ENCODE measurements at places on chromosomes 16 and 17.

DNA sequence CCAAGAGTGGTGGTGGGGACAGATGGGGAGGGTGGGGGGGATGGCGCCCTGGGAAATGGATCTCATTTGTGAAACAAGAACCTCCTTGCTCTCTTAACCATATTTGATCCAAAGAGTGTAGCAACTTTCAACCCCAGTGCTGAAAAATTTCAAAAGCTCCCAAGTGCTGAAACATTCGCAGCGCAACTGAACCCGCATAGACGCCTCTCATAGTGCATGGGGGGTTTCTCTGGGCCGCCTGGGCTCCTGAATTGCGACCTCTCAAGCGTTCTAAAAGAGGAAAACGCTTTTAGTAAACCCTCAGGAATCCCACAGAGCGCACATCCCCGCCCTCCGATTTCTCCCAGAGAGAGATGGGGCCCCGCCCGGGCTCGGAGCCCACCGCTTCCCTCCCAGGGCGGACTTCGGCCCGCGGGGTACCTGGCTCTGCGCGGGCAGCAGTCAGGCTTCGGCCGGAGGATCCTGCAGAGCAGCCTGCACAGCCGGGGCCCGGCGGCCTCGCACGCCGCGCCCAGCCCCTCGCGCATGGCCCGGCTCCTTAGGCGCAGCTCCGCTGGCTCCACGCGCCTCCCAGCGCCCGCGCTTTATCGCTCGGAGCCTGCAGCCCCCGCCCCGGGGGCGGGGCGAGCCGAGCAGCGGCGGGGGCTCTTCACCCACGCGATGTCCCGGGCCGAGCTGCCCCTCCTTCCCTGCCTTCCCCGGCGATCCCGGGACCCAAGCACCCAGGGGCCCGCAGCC lies 7.0 kb downstream of the NOS2 start:
- no peak for DNase-seq

DNA sequence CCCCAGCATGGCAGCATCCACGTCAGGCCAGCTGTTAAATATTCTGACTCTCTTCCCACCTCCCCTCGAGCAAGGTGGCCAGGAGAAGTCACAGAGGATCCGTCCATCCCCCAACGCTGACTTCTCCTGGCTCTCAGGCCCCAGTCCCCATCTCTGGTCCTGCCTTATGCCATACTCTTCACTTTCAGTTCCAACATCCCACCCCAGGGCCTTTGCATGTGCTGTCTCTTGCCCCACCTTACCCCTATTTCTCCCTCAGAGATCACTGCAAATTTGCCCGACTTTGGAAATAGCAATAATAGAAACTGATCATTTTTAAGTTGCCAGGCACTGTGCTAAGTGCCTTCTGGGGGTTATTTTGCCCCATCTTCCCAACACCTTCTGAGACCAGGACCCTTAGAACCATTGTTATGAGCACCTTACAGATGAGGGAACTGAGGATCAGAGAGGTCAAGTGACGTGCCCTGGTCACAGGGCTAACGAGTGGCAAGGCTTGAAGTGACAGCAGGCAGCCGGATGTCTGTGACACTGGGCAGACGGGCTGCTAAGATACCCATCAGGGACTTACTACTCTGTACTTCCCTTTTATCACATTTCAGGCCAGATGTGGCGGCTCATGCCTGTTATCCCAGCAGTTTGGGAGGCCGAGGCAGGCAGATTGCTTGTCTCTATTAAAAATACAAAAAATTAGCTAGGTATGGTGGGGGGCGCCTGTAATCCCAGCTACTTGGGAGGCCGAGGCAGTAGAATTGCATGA lies 17.7 kb downstream of the HID1 start:
- DNase-seq, result no peak

DNA sequence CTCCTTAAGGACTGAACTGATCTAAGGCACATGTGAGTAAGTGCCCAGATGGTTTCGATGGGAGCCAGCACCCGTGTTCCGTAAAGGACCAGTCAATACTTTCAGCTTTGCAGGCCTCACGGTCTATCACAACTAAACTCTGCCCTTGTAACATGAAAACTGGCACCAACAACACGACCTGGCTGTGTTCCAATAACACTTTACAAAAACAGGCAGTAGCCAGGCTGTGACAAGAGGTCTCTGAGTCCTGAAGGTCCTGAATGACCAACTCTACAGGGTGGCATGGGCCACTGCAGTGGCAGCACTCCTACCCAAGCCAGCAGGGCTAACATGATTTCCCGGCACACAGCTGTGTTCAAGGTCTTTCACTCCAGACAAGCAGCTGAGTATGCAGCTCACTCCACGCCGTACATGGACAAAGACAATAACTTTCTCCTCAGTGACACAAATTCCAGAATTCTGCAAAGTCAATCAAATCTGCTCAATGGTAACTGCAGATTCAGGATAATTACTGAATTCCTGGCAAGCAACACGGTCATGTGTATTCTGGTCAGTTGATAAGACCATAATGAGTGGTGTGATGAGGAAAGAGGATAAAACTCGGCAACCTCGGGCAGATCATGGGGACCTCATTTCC lies 15.3 kb downstream of the NPLOC4 start:
- DNase-seq, result no peak

- DNase-seq, result peak; percentile 68
Measured at GRCh38 chr16:3645504-3646347, 8.8 kb upstream of the DNASE1 start.

DNA sequence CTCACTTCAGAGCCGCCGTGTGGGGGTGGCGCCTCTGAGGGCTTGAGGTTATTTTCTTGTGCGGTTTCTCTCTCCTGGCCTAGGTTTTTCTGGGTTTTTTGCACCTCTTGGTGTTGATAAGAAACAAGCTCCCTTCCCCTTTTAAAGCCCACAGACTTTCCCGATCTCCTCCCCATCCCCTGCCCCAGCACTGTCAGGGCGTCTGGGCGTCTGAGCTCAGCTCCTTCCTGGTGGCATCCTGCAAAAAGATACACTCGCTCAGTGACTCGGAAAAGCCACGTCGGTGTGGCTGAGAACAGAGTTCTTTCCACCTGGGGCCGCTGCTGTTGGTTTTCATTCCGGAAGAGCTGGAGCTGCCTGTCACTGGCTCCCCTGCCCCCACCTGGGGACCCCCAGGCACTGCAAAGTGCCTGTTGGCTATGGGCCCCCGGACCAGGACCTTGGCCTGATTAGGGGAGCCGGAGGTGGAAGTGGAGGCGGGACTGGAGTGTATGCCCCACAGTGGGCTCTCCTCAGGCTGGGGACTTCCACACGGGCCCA lies 14.5 kb downstream of the BAIAP2 start:
- no peak for DNase-seq

DNA sequence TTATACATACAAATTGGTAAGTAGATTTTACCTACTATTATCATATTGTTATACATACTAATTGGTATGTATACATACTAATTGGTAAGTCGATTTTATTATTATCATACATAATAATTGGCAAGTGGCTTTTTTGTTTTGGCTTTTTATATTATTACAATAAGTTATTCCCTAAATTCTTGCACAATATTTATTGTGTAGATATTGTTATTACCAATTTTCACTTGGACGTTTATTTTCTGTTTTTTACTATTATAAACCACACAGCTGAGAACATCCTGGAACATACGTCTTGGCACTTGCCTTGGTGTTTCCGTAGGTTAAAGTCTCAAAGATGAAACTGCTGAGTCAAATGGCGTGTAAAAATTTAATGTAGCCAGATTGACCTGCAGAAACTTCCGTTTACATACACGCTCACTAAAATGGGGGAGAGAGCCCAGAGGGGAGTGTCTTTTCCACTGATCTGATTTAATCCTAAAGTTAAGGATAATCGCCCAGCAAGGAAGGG lies 18.9 kb downstream of the GNGT2 start:
- no peak for DNase-seq

- DNase-seq, result no peak
Measured at GRCh38 chr16:87207509-87207908, 109.7 kb downstream of the C16orf95 start.

DNA sequence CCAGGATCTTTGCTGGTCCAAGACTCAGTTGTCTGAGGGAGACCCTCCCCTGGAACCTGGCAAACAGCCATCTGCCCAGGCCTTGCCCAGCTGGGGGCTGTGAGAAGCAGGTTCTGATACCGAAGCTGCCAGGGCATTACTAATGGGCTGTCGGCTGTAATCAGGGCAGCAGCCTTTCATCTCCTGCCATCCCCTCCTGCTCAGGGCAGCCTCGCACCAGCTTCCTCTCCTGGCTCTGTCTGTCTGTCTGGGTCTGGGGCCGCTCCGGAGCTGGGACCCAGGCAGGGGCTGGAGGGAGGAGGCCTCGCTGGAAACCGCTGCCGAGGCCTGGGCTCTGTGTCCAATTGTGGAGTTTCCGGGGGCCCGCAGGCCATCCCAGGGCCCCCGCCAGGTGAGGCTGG lies 21.6 kb upstream of the BRD7 start:
- no peak for DNase-seq

GRCh38 chr17:28991779-28992178 lies 14.1 kb downstream of the SEZ6 start:
- no peak for DNase-seq

DNA sequence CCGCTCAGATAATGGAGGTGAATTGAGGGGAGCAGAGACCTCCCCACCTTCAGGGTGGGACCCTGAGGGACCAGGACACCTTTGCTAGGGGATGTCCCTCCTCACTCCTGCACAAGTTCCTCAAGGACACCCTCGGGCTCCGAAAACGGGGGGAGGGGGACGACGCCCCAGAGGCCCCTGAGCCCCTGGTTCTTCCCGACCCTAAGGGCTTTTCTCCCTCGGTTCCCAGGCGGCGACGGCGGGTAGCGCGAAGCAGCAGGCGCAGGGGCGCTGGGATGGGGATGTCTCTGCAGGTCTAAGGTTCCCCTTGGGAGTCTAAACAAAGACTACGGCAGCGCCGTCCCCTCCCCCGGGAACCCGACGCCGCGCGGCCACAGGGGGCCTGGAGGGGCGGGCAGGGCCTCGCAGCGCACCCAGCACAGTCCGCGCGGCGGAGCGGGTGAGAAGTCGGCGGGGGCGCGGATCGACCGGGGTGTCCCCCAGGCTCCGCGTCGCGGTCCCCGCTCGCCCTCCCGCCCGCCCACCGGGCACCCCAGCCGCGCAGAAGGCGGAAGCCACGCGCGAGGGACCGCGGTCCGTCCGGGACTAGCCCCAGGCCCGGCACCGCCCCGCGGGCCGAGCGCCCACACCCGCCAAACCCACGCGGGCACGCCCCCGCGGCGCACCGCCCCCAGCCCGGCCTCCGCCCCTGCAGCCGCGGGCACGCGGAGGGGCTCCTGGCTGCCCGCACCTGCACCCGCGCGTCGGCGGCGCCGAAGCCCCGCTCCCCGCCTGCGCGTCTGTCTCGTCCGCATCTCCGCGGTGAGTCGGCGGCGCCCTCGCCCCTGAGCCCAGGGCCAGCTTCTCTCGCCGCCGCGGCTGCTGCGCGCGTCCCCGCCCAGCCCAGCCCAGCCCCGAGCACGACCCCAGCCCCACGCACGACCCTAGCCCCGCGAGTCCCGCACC lies 36.7 kb upstream of the NDRG4 start:
- DNase-seq, result no peak

DNA sequence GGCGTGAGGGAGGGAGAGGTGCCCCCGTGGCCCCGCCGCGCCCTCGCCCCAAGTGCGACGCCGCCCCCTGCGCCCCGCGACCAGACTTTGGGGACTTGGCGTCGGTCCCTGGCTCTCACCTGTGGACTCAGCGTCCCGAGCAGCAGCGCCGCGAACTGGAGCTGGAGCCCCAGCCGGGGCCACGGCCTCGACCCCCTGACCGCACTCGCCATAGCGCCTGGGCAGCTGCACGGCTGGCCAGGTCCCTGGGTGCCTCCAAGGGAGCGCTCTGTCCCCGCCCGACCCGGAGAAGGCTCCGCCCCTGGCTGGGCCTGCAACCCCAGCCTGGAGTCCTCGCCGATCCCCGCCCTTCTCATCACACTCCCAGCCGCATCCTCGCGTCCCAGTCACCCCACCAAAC lies at the start of gene ERN2:
ERN2 (minus strand) TSS at position 247 of the 400 bp plus-strand sequence; CDS start at position 212, 35 bp downstream.
- DNase-seq, result no peak

DNA sequence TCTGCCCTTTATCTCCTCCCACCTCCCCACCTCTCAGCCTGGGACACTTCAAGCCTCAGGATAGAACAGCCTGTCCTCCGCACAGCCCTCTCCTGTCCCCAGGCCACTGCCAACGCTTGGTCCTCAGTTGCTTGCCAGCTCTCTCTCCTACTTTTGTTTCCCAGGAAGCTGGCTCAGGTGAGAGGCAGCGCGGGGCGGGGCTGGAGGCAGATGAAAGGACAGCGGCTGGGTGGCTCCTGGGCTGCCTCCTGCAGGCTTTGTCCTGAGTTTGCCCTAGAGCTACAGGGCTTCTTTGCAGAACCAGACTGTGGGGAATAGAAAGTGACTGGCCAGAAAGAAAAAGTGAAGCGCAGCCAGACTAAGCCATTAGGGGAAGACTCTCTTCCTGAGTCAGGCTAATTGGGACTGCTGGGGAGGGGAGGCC lies 48.2 kb upstream of the CDC42EP4 start:
- no peak for DNase-seq
